Hematopoietic multipotent progenitor cell (in vitro differentiated cells): ENCODE measurements at places on chromosomes 6 and 20.

DNA sequence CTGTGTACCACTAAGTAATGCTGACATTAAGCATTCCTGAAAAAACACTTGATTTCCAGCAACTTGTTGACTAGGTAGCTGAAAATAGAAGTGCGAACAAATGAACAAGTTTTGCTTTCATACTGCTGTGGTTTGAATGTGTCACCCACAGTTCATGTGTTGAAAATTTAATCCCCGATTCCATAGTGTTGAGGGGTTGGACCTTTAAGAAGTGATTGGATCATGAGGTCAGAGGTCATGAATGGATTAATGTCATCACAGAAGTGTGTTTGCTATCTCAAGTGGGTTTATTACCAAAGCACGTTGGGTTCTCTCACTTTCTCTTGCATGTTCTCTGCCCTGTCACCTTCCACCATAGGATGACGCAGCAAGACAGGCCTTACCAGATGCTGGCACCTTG, 568.5 kb downstream of the UTRN start:
- DNase-seq = no peak

GRCh38 chr6:88380618-88381288, 214.6 kb upstream of the CNR1 start:
- DNase-seq = no peak

GRCh38 chr20:16684416-16684815, 45.4 kb upstream of the SNRPB2 start:
- no peak for DNase-seq

- no peak for DNase-seq
These were observed 259.9 kb downstream of the GJA1 start for GRCh38 chr6:121695329-121695728.

GRCh38 chr6:11460001-11460668, 77.4 kb upstream of the TMEM170B start:
- DNase-seq = no peak
